ENCODE measurements at places on chromosomes 4 and X. TPM values are rescaled to one million over a fixed set of nuclear protein-coding genes. Genes with fewer than 3 reads are reported as not detected.

Gene ANKRD17
- 23.0 TPM for total RNA-seq

Gene ARHGAP36
- not detected for total RNA-seq

Gene SPANXA1
- not detected for total RNA-seq

Gene GJB1
- not detected for total RNA-seq

Gene GK2
- total RNA-seq, result not detected

Gene NRK
- total RNA-seq, result not detected

Gene SLC10A4
- 8.0 TPM for total RNA-seq

Gene SPACA5
- total RNA-seq, result not detected

Gene DNAJB14
- total RNA-seq, result 20.7 TPM

Gene MID1
- 51.9 TPM for total RNA-seq

Gene KCTD8
- not detected for total RNA-seq

Gene UGT2A1
- not detected for total RNA-seq

Gene CENPC
- 4.5 TPM for total RNA-seq

Gene GUCY1A1
- total RNA-seq, result not detected

Gene DRP2
- 0.21 TPM for total RNA-seq

Gene PCDH19
- 0.02 TPM for total RNA-seq

Gene KANTR
- 1.2 TPM for total RNA-seq

Gene S100P
- 59.5 TPM for total RNA-seq

Gene MAP9
- total RNA-seq, result 2.2 TPM

Gene FDCSP
- not detected for total RNA-seq

Gene LGI2
- total RNA-seq, result 0.25 TPM

Gene TEX13D
- total RNA-seq, result not detected

Gene CACNA1F
- total RNA-seq, result not detected

Gene CDX4
- not detected for total RNA-seq

Gene RHOXF2
- not detected for total RNA-seq
